ENCODE measurements at places on chromosomes 7 and 10. TPM values are rescaled to one million over a fixed set of nuclear protein-coding genes. Genes with fewer than 3 reads are reported as not detected.

Gene CFAP69
- 4.8 TPM for total RNA-seq

Gene CALML5
- total RNA-seq = not detected

Gene EFCAB10
- not detected for total RNA-seq

Gene VGF
- total RNA-seq = 338 TPM

Gene PILRA
- total RNA-seq = 0.45 TPM

Gene ZNF398
- 9.0 TPM for total RNA-seq

Gene MLXIPL
- total RNA-seq = 0.05 TPM

Gene CYP2C19
- not detected for total RNA-seq

Gene SORBS1
- total RNA-seq = 3.1 TPM

Gene AKR1C2
- 10.1 TPM for total RNA-seq
